ENCODE measurements at places on chromosomes 4 and X. TPM values are rescaled to one million over a fixed set of nuclear protein-coding genes. Genes with fewer than 3 reads are reported as not detected.

DNA sequence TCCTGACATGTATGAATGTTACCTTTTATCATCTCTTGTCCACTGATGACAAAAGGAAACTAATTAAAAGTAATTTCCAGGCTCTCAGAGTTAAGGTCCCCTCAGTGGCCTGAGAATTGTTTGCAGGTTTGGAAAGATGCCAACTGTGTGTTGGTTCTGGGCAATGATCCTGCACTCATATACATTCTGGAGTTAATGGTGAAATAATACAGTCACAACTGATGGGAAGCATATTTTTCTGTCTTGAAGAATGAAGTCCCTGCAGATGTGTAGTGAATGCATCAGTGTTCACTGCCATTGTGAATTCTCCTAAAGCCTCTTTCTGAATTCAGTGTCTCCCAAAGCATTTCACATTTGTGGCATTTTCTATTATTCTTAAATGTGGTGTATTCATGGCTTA, 238.1 kb upstream of the PPP1R2C start:
- no peak for DNase-seq

DNA sequence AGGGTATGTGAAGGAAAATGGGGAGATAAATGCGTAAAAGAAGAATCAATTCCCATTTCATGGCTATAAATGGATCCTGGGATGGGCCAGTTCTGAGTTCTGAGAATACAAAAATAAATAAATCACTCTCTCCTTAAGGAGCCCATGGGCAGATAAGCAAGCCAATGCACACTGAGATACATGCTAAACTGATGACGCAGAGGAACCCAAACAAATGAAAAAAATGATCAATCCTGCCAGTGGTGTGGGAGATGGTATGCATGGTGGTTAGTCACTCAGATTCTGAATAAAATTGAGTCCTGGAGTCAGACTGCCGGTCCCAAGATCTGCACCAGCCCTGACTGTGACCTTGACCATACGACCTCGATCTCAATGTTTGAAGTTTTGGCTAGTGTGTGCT, 59.7 kb downstream of the NEIL3 start:
- no peak for DNase-seq

DNA sequence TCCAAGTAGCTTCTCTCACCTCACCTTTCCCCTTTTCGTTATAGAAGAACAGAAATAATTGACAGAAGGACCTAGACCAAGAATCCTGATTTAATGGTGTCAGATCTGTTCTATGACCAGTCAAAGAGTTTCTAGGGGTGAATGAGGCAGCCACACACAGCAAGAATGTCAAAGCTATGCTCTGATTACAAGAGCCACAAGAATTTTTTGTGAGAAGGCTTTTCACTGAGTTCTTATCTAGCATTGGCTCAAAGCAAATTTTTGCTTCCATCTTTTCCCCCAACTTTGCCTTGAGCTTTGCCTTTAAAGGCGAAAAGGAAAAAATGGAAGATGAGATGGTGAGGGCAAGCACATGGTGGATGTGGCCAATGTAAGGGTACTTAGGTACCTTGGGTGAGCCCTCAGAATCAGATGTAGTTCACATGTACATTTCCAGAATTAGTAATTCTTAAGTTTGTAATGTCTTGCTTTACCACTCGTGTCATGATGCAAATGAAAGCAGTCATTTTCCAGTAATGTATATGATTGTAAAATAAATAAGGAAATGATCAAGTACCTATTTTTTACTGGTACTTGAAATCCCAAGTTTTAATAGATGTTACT, 23.5 kb downstream of the FMR1 start:
- no peak for DNase-seq

- no peak for DNase-seq
These were observed 262.7 kb downstream of the TMA16 start for GRCh38 chr4:163757219-163757618.

GRCh38 chrX:132433001-132433400, 55.8 kb downstream of the MBNL3 start:
- no peak for DNase-seq

DNA sequence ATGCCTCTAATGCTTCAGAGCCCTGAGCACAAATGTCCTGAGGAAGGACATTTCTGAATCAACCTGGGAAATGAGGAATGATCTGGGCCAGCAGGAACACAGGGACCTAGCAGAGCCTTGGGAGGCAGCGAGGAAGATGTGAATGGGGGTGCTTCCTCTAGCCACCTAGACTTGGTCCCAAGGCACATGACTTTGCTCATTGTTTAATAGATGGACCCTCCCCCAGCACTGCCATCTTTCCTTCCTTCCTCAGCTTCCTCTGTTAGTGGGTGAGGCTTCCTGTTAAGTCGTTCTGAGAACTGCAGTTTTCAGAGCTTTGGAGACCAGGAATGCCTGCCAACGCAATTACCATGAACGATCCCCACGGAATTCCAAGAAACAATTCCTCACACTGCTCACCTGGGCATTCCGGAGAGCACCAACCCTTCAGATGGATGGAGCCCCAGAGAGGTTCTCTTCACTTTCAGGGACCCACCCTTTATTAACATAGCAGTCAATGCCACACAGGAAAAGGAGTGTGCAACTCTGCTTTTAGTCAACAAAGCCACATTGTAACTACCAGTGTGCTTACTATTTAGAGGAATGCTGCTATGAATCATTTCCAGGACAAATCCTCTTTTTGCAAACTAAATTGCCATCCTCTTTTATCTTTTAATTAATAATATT, 48.5 kb upstream of the STIM2 start:
- DNase-seq: no peak

DNA sequence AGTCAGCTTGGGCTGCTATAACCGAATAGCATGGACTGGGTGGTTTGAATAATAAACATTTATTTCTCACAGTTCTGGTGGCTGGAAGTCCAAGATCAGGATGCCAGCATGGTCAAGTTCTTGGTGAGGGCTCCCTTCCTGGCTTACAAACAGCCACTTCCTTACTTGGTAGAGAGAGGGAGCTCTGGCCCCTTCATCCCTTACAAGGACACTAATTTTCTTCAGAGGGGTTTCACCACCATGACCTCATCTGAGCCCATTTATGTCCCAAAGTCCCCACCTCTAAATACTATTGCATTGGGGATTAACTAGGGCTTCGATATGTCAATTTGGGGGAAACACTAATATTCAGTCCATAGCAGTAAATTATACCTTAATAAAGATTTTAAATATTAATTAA, 61.8 kb downstream of the CLNK start:
- no peak for DNase-seq

- DNase-seq: no peak
These were observed 289.1 kb downstream of the PCDH19 start for GRCh38 chrX:100120956-100121355.

Gene GLUD2
- polyA plus RNA-seq: 2.5 TPM
